Breast epithelium (tissue), 4 donors: ENCODE measurements at places on chromosomes 2 and 18. TPM values are rescaled to one million over a fixed set of nuclear protein-coding genes. Genes with fewer than 3 reads are reported as not detected.

Gene SLC4A3
- total RNA-seq, result 4.7 TPM

Gene ANKRD29
- total RNA-seq, result 9.9 TPM

- no peak for DNase-seq
These were observed 318.0 kb upstream of the NRP2 start for GRCh38 chr2:205364261-205364660.

GRCh38 chr2:217398860-217399259, 539.0 kb upstream of the TNP1 start:
- no peak for DNase-seq

DNA sequence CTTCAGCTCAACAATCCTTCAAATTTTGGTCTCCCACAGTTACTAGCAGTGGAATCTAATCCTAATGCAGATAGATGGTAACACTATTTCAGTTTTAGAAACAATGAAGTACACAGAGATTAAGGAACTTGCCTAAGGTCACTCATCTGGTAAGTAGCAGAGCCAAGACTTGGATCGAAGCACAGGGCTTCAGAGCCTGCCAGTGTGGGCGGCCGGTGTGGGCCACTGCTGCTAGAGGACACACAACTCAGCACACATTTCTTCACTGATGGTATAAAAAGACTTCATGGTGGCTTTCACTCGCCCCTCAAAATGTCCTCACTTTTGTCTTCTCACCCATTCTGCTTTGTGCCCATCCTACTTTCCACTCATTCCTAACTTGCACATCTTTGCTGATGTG, 11.1 kb downstream of the C2orf74 start:
- no peak for DNase-seq

GRCh38 chr18:49672853-49673252, 111.0 kb downstream of the LIPG start:
- no peak for DNase-seq

DNA sequence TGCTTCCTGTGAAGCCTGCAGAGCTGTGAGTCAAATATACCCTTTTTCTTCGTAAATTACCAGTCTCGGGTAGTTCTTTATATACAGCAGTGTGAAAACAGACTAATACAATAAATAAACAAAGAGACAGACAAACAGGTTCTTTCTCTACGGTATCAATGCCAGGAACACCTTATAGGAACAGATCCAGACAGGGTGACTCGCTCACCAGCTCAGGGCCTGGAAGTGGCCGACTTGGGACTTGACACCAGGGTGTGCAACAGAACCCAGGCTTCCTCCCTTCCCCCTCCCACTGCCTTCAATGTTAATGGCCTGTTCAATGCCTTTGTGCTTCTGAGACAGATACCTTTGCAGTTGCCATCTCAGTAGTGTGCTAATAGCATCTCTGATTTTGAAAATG, 309.5 kb downstream of the ALK start:
- DNase-seq, result no peak

DNA sequence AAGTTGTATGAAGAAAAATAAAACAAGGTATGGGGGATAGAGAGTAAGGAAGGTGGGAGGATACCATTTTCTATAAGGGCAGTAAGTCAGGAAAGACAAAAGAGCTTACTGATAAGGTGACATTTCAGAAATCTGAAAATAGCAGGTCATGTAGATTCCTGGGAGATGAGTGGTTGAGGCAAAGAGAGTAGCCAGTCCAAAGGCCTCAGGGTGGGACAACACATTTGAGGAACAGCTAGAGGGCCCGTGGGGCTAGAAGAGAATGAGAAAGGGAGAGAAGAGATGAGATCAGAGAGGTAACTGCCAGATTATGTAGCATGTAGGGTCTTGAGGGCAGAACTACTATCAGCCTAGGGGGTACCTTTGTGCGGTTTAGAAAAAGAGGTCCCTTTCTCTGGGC, 2.9 kb downstream of the CLHC1 start:
- no peak for DNase-seq
